CD4-positive, alpha-beta T cell (primary cell): ENCODE measurements at places on chromosomes 1 and 21.

DNA sequence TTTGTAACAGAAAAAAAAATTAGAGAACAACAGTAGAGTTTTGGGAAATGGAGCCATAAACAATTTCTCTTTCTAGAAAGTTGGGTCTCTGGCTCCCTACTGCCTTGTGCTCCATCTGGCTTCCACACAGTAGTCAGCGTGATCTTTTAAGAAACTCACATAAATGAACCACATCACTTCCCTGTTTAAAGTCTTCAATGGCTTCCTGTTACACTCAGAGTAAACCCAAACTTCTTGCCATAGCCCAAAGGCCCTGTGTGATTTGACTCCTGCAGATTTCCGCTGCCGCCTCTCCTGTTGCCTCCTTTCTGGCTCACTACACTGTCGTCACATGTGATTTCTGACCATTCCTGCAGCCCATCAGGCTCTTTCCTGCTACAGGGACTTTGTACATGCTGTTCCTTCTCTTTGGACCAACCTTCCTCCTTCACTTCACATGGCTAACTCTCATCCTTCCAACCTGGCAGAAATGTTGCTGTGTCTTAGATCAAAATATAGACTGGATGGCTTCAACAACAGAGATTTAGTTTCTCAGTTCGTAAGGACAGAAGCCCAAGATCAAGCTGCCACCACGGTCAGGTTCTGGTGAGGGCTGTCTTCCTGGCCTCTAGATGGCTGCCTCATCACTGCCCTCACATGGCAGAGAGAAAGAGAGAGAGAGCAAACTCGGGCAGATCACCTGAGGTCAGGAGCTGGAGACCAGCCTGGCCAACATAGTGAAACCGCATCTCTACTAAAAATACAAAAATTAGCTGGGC lies 34.0 kb downstream of the OPRD1 start:
- no peak overlapping the region for H3K27ac ChIP-seq
- no peaks in the 10 kb centered on the region for H3K36me3 ChIP-seq
- H3K4me1 ChIP-seq: peaks cover 6% of the 10 kb centered on the region
- no peak overlapping the region for H3K4me3 ChIP-seq
- H3K27me3 ChIP-seq: no peaks in the 10 kb centered on the region
- peak; percentile 33 for DNase-seq

GRCh38 chr21:46092026-46092764 lies 5.7 kb upstream of the COL6A2 start:
- H3K27me3 ChIP-seq: no peaks in the 10 kb centered on the region
- no peak for DNase-seq
- no peaks in the 10 kb centered on the region for H3K36me3 ChIP-seq
- no peak overlapping the region for H3K27ac ChIP-seq

GRCh38 chr1:31745096-31745945 lies 18.8 kb downstream of the ADGRB2 start:
- H3K4me1 ChIP-seq: peaks cover 33% of the 10 kb centered on the region
- H3K27ac ChIP-seq: no peak overlapping the region
- no peaks in the 10 kb centered on the region for H3K27me3 ChIP-seq
- no peak for DNase-seq
- H3K36me3 ChIP-seq: no peaks in the 10 kb centered on the region
- H3K4me3 ChIP-seq: no peak overlapping the region

DNA sequence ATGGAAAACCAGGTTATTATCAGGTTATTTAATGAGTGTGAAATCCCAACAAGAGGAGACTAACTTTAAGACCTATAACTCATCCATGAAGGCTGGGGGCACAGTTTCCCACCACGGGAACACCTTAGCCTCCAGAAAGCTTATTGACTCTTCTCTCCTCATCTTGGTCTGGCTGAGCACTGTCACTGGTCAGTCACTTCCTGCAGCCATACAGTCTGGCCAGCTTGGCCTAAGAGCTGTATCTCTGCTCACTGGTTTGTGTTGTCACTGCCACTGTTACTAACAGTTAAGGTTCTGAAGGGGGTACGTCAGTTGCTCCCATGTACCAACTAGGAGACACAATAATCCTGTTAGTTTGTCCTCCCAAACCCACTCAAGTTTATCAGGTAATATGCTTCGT lies 16.7 kb upstream of the DDAH1 start:
- no peaks in the 10 kb centered on the region for H3K36me3 ChIP-seq
- H3K27me3 ChIP-seq: no peaks in the 10 kb centered on the region
- no peaks in the 10 kb centered on the region for H3K4me1 ChIP-seq
- H3K4me3 ChIP-seq: no peak overlapping the region
- H3K27ac ChIP-seq: no peak overlapping the region

GRCh38 chr1:22673486-22674409 lies 20.7 kb downstream of the C1QB start:
- H3K27ac ChIP-seq: no peak overlapping the region
- no peaks in the 10 kb centered on the region for H3K4me1 ChIP-seq
- no peaks in the 10 kb centered on the region for H3K36me3 ChIP-seq
- DNase-seq: no peak
- H3K4me3 ChIP-seq: no peak overlapping the region
